ENCODE measurements at places on chromosomes 5 and 9.

DNA sequence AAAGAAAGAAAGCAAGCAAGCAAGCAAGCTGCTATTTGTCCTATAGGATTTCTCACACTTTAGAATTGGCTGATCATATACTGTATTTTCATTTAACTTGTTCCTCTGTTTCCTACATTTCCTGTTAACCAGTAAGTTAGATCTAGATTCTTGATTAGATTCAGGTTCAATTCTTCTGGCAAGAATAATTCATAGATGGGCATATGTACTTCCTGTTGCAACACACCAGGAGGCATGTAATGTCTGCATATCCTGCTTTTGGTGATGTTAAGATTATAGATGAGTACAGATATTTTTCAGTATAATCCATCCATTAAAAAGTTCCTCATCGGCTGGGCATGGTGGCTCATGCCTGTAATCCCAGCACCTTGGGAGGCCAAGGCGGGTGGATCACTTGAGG, 10.8 kb upstream of the KIF27 start:
- peak; percentile 37 for DNase-seq

DNA sequence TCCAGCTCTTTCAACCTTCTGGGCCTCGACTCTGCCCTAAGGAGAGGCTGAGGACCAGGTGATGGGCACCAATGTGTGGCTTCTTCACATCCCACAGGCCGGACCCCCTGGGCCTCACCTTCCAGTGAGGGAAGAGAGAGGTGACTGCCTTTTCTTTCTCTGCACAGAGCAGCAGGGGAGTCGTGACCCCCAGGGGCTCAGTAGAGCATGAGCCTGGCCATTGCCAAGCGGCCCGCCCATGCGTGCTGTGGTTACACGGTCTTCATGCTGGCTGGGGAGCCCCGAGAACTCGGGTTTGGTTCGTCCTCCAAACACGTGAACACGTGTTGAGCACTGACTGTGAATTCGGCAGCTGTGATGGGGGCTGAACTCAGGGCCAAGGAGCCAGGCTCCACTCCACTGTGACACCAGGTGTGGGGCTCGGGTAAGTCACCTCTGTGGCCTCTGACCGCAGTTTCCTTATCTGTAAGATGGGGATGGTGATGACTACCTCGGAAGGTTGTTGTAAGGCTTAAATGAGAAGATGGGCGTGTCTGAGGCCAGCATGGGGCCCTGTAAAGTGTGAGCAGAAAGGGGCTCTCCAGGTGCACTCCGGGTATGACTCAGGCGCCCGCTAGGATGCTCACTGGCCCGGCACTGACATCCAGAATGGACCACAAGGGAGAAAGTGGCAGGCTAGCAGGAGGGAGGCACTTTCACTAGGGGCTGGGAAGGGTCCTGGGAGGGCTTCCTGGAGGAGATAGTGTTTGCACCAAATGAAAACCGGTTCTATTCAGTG, 13.4 kb upstream of the GRHPR start:
- no peak for DNase-seq

GRCh38 chr5:111930905-111931461, 174.0 kb upstream of the NREP start:
- peak; percentile 84 for DNase-seq

DNA sequence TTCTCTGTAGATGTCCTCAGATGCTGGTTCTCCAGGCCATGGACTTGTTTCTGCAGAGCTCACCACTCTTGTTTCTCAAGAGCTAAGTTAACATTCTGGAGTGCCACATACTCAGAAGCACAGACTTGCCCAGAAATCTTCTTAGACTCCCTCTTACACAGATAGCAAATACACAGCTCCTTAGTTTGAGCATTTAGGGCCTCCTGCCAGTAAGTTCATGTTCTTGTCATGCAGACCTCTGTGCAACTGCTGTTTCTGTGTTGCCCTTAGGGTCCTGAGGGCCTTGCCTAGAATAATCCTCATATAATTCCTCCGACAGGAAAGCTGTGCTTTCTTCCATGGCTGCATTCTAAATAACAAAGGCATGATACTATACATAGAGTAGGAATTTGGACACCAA, 1.3 kb upstream of the PTPDC1 start:
- DNase-seq: no peak

- DNase-seq: no peak
These were observed 307.0 kb upstream of the TLE4 start for GRCh38 chr9:79264511-79265355.

GRCh38 chr5:132437604-132438266, 52.8 kb downstream of the IRF1 start:
- DNase-seq: peak; percentile 55

- DNase-seq: peak; percentile 99
These were observed 37.6 kb downstream of the DUSP1 start for GRCh38 chr5:172733131-172733973.

DNA sequence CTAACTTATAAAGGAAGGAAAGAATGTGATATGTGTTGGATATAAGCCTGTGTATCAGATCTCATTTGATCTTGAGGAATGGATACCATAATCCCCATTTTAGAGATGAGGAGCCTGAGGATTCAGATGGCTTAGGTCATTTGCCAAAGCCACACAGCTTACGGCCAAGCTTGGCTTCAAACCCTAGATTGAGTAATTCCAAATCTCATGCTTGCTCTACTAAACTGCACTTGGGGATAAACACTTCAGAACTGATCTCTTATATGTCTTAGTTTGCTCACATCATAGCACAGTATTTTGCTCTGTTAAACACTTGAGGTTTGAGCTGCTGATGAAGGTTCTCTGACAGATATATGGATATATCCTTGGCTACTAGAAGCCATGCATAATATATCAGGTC, 504.4 kb downstream of the NTRK2 start:
- DNase-seq: no peak

DNA sequence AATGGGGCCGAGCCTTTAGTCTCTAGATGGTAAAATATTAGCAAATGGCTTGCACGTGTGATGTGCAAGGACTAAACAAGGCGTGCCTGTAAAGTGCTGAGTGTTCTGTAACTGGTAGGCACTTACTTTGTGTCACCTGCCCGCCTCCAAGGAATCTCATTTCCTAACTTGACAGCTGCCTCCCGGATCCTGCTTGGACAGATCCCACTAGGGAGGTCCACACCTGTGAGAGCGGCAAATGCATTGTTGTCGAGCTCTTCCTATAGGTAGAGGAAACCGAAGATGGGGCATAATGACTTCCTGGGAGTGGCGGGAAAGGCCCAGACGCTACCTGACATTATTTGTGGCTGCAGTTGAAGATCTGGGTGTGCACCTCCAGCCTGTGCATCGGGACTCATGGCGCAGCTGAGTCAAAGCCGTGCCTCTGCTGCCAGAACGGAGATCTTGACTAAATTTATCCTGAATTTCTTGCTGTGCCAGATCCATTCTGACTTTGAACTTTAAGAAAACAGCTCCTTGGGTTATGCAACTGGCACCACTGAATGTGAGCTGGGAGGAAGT, 79.8 kb downstream of the TENT4A start:
- peak; percentile 52 for DNase-seq

- DNase-seq: no peak
These were observed 241.6 kb downstream of the CDK5RAP2 start for GRCh38 chr9:120338340-120338739.

GRCh38 chr9:134723491-134724190, 82.0 kb downstream of the COL5A1 start:
- no peak for DNase-seq

DNA sequence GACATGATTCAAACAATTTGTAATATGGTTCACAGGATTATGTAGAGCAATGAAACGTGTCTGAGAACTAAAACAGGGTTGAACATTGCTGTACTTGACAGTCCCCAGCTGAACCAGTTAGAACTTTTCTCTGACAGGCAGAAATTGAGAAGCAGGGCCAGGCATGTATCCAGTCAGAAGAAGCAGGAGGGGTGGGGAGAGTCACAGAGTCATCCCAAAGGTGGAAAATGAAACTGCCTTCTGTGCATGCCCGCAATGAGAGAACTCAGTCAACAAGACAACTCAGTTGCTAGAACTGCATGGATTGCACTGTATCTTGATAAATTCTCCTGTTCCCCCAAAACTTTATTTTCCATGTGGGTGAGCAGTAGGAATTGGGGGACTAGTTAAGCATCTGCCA, 72.9 kb upstream of the PRLR start:
- DNase-seq: no peak

- no peak for DNase-seq
These were observed 306.1 kb downstream of the GLIS3 start for GRCh38 chr9:3993773-3994172.

GRCh38 chr5:100827481-100827889, 75.6 kb downstream of the ST8SIA4 start:
- DNase-seq: peak; percentile 84

GRCh38 chr9:89686126-89686525, 81.3 kb downstream of the GADD45G start:
- DNase-seq: peak; percentile 97

GRCh38 chr5:54524082-54524481, 6.5 kb downstream of the SNX18 start:
- no peak for DNase-seq

DNA sequence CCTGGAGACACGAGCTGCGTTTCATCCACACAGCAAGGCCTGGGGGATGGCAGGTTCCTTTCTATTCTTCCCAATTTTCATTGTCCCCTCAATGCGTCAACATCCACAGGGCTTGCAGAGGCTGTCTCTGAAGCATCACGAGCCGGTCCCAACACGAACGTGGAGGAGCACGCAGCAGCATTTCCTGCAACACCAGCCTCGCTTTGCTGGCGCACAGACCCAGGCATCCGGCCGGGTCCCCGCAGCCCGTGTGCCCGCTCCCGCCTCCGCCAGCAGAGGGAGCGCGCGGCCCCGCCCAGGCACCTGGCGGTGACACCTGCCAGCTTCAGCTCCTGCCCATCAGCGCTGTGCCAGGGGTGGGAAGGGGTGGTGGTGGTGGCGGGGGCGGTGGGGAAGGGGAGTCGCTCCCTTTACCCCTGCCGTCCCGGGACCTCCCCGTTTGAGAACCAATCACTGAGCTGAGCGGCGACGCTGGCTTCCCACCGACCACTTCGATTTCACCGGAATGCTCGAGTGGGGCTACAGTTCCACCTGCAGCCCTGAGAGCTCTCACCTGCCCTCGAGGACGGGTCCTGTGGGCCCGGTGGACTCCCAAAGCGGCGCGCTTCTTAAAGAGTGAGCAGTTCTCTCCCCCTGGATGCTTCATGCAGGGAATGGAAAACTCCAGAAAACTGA, 464.5 kb downstream of the ICE1 start:
- DNase-seq: peak; percentile 11

Data from epithelial cell of esophagus (primary cell).